Epithelial cell of proximal tubule (primary cell): ENCODE measurements at places on chromosomes 5 and 9.

GRCh38 chr9:27564670-27565069 lies 8.6 kb downstream of the C9orf72 start:
- DNase-seq, result no peak

DNA sequence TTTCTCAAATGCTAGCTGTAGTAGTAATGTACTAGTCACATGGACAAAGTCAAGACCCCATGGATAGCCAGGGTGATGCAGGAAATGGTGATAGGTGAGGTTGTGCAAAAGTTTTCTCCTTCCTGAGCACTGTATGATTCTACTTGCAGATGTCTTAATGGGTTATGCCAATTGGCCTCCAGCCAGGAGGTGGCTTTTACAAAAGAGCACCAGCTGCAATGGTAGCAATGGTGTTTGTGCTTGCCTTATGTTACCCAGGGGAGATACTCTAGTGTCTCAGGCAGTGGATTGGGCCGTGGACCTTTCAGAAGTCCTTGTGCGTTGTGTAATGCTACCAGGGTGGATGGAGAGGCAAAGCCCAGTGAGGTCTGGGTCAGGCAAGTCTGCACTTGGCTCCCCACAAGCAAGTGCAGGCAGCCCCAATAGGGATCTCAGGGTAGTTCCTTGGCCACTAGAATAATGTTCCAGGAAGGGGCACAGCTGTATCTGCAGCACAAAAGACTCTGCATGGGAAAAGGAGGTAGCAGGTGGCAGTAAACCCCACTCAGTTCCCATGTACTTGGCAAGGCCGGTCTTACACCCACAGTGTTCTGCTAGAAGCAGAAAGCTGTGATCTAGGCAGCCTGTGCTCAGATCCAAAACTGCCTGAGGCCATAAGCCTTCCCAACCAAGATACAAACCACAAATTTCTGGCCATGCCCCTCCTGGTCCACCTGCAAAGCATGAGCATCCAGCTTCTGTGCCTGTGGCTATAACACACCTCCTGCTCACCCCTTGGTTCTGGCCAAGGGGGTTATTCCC lies 46.4 kb upstream of the EDIL3 start:
- DNase-seq, result no peak

DNA sequence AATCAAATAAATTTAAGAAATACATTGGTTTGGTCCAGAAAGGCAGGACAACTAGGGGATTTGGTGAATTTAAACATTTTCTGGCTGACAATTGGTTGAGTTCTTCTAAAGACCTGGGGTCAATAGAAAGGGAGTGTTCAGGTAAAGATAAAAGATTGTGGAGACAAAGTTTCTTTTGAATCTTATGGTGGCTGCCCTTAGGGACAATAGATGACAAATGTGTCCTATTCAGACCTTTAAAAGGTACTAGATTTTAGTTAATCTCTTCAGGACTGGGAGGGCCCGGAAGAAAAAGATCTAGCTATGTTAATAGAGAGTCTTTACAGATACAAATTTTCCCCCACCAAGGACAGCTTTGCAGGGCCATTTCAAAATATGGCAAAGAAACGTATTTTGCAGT lies 35.9 kb downstream of the PLEKHG4B start:
- no peak for DNase-seq

DNA sequence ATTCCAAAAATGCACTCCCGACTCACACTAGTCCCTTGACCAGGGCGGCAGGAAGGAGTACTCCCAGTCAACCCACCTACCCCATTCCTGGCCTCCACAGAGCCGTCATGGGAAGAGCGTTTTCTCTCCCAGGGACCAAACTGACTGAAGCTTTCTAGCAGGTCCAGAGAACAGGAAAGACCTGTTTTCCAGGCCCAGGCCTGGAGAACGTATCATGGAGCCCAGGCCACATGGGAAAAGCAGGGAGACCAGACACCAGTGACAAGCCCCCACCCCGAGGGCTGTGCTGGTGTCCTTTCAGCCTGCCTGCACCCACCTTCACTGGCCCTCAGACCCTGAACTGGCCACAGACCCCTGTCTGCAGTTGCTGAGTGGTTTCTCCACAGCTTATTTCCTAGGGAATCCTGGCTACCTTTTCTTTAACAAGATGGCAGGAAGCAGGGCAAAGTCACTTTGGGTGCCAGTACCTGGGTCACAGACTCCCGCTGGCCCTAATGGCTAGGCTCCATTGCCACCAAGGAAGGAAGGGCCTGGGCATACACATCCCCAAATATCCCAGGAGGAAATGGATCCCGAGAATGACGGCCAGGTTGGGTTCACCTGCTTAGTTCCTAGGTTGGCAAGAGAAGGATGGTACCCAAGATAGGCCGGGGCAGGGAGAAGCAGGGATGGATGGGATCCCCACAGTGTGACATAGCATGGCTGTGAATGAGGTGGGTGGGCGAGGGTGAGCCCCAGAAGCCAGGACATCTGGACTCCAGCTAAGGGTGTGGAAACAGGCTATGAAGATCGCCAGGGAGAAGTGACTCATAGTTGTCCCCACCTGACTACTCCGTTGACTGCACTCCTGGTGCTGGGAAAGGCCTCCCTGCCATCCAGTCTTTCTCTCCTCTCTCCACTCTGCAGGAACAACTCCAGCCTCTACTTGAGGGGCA lies 12.2 kb downstream of the CCNI2 start:
- no peak for DNase-seq

GRCh38 chr9:105193560-105193959 lies 50.9 kb upstream of the SLC44A1 start:
- no peak for DNase-seq

DNA sequence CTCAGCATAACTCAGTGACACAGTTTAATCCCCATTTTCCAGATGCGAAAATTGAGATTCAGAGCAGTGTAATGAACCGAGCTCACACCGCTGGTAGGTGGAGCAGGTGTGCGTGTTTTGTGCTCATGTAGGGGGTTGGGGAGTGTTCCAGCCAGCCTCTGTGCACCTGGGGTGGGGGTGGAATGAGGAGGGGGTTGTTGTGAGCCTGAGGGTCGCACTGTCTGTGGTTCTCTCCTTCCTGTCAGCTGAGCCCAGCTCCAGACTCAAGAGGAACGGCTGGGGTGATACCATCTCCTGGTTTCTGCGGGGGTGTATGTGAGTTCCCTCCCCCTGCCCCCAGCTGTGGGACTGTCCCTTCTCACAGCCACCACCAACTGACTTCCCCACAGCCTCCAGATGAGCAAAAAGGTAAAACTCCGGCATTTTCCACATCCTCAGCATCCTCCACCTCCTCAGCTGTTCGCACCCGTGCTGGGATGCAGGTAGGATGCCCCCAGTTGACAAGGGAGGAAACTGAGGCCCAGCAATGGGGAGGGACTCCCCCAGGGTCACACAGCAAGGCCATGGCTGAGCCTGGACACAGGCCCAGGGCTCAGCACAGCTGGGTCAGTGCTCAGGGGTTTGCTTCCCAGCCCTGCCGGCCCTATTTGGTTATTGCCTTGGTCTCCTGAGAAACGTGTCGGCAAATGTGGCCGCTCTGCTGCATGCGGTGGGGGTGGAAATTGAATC lies 2.1 kb downstream of the SH2D3C start:
- DNase-seq, result no peak

- no peak for DNase-seq
Observed at GRCh38 chr5:42436051-42436450, 12.8 kb downstream of the GHR start.

GRCh38 chr9:127022913-127023660 lies 99.3 kb downstream of the ANGPTL2 start:
- DNase-seq, result no peak

DNA sequence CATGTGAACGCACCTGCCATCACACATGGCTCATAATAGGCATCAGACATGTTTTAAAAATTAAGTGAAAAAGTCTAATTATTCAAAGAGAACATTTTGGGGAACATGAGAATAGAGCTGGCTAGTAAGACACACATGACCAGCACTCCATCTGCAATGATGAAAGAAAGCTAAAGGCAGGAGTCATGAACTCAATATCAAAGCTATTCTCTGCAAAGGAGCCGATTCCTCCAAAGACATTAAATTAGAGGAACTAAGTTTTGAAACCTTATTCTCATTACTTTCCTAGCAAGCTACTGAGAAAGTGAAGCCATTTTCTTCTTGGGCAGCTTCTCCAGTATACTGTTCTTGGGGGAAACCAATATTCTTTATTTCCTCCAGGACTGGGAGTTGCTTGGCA lies 172.0 kb downstream of the CRB2 start:
- no peak for DNase-seq

- DNase-seq, result no peak
Observed at GRCh38 chr9:99052815-99053715, 51.8 kb upstream of the TGFBR1 start.

- no peak for DNase-seq
Observed at GRCh38 chr9:69172895-69173294, 1.2 kb upstream of the TJP2 start.

GRCh38 chr5:55998966-55999365 lies 4.2 kb upstream of the IL6ST start:
- DNase-seq, result no peak

DNA sequence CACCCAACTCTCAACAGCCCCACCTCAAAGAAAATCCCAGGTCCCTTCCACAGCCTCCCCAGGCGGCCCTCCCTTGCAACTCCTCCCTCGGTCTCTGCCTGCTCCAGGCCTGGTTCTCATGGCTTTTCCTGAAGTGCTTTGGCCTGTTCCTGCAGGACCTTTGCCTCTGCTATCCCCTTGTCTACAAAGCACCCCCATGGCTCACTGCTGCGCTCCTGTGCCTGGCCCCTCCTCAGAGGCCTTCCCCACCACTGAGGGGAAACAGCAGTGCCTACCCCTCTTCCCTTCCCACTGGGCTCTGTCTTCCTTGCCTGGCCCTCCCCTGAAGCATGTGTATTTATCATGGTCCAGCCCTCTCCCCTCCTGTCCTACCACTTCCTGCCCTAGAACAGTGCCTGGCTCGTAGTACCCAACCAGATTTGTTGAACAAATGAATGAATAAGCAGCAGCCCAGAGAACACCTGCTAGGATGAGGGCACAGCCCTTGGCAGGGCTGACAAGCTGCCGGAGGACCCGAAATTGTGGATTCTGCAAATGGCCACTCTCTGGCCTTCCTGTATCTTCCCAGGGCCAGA lies 68.6 kb upstream of the LRRTM2 start:
- no peak for DNase-seq

- DNase-seq, result no peak
Observed at GRCh38 chr9:29685531-29685930, 2112.2 kb upstream of the C9orf72 start.

- DNase-seq, result no peak
Observed at GRCh38 chr9:87322840-87323635, 174.6 kb upstream of the DAPK1 start.

GRCh38 chr9:36011379-36011778 lies 25.3 kb upstream of the RECK start:
- no peak for DNase-seq

- no peak for DNase-seq
Observed at GRCh38 chr9:86598411-86599239, 244.4 kb upstream of the TUT7 start.

DNA sequence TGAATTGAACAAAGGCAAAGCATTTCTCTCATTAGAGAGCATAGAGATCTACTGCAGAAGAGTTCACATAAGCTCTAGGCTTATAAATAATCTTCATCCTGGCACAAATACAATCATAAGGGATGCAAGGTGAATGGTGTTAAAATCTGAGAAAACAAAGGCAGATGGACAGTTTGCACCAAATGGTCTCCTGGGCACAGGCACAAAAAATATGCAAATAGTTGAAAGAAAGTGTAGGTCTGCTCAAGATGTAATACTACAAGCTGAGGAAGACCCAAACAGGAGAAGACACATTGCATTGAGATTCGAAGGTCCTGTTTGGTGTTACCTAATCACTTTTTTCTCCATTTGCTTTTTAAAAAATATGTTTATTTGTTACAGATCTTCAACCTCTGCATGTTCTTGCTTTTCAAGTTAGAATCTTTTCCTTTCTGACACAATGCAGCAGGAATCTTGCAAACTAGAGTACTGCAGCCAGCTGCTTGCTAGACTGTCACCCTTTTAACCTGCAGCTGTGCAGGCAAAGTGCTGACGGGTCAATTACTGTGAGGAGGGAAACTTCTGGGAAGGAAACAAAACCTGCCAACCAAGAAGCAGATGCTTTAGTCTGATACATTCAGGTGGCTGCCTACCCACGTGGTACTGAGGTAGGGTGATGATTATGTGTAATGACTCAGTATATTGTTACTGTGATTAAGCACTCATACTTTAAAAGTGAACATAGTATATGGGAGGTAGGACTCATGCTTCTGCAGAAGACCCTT lies 1048.6 kb upstream of the SEMA6A start:
- DNase-seq, result peak; percentile 26

- no peak for DNase-seq
Observed at GRCh38 chr9:5872511-5872910, 18.2 kb upstream of the MLANA start.

- DNase-seq, result no peak
Observed at GRCh38 chr5:156589946-156590216, 260.2 kb upstream of the PPP1R2B start.
